Right lobe of liver (tissue), 6 donors: ENCODE measurements at places on chromosomes 11 and 22.

GRCh38 chr11:19284881-19285280 lies 44.1 kb upstream of the E2F8 start:
- DNase-seq: no peak

DNA sequence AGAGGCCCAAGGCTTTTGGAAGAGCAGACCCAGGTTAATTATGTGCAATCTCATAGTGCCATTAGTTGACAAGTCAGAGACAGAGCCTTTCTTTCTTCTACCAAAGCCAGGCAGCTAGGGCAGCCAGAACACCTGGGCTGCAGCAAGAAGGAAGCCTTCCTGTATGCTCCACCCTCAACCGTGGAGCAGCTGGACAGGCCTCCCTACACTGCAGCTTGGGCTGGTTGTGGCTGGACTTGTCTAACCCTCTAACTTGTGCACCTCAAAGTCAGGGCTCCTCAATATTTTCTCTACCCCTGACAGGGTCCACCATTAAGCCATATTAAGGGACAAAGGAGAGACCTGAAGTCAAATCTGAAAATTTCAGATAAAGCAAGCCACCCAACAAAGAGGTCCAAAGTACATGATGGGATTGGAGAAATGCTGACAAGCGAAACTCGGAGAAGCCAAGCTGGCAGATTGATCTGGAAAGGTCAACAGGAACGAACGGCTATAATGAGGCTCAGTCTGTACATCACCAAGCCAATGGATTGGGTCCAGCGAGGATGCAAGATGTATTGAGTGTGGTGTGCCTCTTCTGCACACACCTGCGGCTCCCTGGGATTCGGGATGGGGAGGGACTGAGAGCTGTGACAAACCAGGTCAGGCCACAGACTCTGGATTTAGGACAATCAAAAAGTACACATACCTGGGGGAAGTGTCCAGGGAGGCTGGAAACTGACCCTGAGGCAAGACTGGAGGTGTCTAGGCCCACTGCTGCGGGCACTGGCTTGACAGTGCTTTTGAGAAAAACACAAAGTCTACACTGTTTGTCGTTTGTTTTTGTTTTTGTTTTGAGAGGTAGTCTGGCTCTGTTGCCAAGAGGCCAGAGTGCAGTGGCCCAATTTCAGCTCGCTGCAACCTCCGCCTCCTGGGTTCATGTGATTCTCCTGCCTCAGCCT lies 11.7 kb upstream of the SLC43A3 start:
- DNase-seq: peak; percentile 92

GRCh38 chr11:118082880-118083552 lies 3.7 kb downstream of the SMIM35 start:
- no peak for DNase-seq

- no peak for DNase-seq
Measured at GRCh38 chr11:68500206-68500605, 39.7 kb downstream of the PPP6R3 start.

GRCh38 chr11:111438846-111439520 lies 59.9 kb upstream of the POU2AF1 start:
- no peak for DNase-seq

- no peak for DNase-seq
Measured at GRCh38 chr22:17130199-17130598, 9.0 kb upstream of the TMEM121B start.

GRCh38 chr11:47004595-47005033 lies 68.1 kb downstream of the CSTPP1 start:
- DNase-seq: peak; percentile 68

DNA sequence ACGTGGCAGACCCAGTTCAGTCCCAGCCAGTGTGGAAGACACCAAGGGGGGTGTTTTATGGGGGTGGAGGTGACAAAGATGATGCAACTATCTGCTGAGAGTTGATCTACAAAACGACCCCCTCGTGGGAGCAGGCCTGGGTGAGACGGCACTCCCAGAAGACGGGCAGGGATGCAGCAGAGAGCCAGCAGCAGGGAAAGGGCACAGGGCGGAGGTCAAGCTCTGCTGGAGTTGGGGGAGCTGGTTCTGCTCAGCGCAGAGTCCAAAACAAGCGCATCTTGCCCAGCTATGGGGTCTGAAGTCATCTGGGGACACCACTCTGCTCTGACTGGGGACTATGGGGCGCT lies 3.9 kb downstream of the GNB1L start:
- no peak for DNase-seq

GRCh38 chr22:30228509-30229359 lies 17.8 kb downstream of the LIF start:
- DNase-seq: no peak

DNA sequence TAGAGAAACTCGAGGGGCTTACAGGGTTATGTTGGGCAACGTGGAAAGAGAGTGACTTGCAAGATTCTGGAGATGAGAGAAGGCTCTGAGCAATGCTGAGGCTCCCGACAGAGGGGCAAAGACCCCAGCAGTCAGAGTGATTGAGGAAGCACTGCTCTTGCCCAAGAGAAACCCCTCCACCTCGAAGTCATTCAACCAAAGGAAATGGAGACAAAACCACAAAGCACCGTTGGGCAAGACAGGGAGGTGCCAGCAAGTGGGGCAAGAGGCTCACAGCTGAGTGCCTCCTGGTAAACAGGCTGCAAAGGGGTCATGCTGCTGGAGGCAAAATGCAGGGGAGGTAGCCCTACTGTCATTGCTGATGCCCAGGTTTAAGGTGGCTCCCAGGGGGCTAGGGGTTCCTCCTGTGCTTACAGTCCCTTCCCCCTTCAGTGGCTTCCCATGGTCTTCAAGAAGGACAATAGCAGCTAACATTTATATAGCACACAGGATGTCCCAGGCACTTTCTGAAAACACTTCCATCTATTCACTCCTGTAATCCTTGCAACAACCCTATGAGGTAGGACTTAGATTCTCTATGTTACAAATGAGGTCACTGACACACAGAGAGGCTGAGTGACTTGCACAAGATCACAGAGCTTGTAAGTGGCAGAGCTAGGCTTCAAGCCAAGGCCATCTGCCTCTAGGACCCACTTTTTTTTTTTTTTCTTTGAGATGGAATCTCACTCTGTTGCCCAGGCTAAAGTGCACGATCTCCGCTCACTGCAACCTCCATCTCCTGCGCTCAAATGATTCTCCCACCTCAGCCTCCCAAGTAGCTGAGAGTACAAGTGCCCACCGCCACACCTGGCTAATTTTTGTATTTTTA lies 18.1 kb upstream of the MYH9 start:
- no peak for DNase-seq

DNA sequence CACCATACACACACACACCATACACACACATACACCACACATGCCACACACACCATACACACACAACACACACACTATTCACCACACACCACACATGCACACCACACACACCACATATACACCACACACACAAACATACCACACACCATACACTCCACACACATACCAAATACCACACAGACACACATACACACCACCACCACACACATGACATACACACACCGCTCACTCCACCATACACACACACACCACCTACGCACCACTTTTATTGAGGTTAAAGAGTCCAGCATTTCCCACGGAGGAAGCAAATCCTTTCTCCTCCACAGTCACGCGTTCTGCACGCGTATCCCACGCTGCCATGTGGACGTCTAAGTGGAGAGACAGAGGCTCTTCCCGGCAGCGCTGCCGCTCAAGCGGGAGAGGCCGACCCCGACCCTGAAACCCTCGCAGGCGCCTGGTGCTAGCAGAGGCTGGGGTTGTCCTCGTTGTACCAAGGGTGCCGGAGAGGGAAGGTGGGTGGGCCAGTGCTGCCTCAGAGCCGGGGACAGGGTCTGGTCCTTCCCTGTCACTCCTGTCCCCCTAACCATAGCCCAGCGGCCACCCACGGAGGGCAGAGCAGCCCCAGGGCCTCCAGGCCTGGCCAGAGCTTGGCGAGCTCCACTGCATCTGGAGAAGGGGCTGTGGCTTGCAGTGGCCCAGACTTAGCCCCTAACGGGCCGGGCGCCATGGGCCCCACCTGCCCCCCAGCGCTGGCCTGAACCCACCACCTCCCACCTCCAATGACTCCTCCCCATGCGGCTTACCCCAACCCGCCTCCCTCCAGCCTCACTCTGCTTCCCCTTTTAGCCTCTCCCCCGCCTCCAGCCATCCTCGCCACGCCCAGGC lies 1495.0 kb downstream of the BRD1 start:
- DNase-seq: no peak

- no peak for DNase-seq
Measured at GRCh38 chr11:36314434-36314767, 18.3 kb downstream of the PRR5L start.

DNA sequence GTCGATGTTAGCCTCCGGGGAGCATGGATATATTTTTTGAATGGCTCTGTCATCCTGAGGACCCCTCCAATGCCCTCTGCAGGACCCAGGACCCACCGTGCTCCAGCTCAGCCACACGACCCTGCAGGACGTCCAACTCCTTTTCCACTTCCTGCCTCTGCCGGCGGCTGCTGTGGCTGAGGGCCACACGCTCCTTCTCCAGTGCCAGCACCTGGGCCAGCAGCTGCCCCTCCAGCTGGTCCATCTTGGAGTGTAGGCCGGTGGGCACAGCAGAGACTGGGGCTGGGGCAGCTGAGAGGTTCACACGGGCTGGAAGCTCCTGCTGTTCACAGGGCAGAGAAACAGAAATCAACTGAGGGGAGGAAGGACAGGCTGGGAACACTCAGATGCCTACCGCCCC lies 15.6 kb downstream of the NPTXR start:
- DNase-seq: no peak

GRCh38 chr11:66336234-66337102 lies at the start of gene RIN1:
RIN1 (minus strand) TSS chr11:66336434; CDS start chr11:66336402, 32 bp downstream.
- DNase-seq: peak; percentile 70

DNA sequence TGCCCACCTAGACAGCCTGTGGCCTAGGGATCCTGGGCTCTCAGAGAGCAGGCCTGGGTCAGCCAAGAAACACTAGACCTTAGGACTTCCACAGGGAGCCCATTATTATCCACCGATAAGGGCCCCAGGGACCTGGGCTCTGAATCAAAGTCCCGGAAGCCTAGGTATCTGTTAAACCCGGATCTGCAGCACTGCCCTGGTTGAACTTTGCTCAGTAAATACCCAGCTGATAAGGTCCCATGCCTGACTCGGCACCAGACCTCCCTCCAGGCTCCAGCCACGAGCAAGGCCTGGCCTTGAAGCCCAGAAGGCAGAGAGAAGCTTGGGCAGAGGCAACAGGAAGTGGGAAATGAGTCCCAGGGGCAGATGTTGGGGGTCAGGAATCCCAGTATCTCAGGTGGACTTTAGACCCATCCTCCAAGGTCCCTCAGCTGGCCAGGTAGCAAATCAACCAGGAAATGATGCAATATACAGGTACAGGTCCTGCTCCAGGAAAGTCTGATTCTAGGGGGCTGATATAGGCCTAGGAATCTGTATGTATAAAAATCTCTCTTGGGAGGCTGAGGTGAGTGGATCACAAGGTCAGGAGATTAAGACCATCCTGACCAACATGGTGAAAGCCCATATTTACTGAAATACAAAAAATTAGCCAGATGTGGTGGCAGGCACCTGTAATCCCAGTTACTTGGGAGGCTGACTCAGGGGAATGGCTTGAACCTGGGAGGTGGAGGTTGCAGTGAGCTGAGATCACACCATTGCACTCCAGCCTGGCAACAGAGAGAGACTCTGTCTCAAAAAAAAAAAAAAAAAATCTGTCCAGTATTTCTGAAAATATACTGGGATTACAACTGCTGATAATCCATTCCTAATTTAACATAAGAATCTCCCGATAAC lies 18.7 kb downstream of the POU2AF1 start:
- peak; percentile 89 for DNase-seq

DNA sequence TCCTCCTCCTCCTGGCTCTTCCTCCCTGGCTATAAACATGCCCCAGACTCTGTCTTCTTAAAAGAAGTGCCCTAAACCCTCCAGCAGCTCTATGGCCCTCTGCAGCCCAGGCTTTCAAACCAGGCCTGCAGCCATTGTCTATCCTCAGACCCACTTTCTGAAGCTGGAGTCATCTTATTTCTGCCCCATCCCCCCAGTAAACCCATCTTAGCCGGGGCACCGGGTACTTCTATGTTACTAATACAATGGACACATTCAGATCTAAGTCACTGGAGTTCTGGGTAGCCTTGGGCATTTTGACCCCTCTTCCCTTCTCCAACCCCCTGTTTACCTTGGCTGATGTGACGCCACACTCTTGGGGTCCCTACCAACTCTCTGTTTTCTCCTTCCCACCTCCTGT lies 29.7 kb upstream of the CACNG2 start:
- DNase-seq: no peak

DNA sequence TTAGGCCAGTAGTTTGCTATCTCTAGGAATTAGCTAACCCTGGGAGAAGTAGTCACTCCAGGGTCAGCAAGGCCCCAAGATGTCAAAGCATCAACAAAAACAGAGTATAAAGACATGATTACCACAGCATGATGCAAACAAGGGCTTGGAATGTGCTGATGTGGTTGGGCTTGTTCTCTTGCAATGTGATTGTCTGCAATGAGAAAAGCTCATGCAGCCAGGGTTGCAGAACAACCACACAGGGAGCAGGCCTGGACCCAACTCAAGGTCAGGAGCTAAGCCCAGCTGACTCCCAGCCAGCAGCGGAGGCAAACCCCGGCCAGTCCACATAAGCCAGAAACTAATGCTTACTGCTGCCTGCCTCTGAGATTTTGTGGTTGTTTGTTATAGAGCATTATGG lies 132.4 kb upstream of the ZC3H12C start:
- DNase-seq: peak; percentile 80

DNA sequence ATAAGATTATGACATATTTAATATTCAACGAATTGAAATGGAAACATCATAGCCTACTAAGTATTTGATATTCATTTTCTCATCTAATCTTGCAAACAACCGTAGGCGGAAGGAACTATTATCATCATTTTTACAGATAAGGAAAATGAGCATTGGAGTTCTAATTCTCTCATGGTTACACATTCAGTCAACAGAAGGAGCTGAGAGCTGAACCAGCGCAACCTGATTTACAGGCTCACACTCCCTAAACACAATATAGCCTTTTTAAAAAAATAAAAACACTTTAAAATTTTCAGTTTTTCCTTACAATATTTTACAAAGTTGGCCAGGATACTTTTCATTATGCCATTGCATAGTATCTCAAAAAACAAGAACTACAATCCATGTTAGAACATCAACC lies 74.8 kb downstream of the APOL5 start:
- DNase-seq: no peak

DNA sequence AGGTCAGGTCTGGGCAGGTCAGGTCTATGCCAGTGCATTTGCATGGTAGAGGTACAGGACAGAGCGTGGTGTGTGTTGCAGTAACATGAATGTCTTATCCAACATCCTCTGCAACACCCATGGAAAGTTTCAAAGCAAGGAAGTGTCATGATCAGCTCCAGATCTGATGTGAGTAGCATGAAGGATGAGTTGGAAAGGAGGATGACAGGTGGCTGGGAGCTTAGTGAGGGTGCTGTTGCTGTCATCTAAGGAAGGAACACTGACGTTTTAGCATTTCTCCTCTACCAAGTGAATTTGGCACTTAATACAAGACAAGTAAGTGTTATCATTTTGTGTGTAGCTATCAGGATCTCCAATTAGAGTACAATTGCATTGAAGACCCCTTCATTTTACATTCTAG lies 65.1 kb downstream of the GRK3 start:
- no peak for DNase-seq
